Dermis microvascular lymphatic vessel endothelial cell (primary cell): ENCODE measurements at places on chromosomes 4 and X. TPM values are rescaled to one million over a fixed set of nuclear protein-coding genes. Genes with fewer than 3 reads are reported as not detected.

The IGFBP7 gene
- total RNA-seq: 598 and 1,706 TPM in 2 replicates

The BMP3 gene
- total RNA-seq: not detected in 2 replicates

The IBSP gene
- not detected in 2 replicates for total RNA-seq

The EIF2S3 gene
- total RNA-seq: 254 and 302 TPM in 2 replicates

The CPZ gene
- under 0.01 TPM in 1 of 2 replicates, not detected in the other for total RNA-seq

The LGI2 gene
- total RNA-seq: under 0.01 TPM in 1 of 2 replicates, not detected in the other

The USP11 gene
- total RNA-seq: 23.5 and 52.1 TPM in 2 replicates

The NIPAL1 gene
- total RNA-seq: 0.38 and 0.39 TPM in 2 replicates

The COX7B2 gene
- total RNA-seq: not detected in 2 replicates

The UGT2A1 gene
- not detected in 2 replicates for total RNA-seq

The PDLIM3 gene
- 35.4 and 79.3 TPM in 2 replicates for total RNA-seq

The GYPE gene
- total RNA-seq: under 0.01 TPM in 1 of 2 replicates, not detected in the other

The BBS7 gene
- total RNA-seq: 7.8 and 11.7 TPM in 2 replicates
